Endothelial cell (in vitro differentiated cells): ENCODE measurements at places on chromosomes 6 and 20.
A peak's percentile ranks its signal among the peaks of the same experiment; 100 is the strongest.

- DNase-seq: peak; percentile 40
Observed at GRCh38 chr20:48846516-48847492, 19.0 kb upstream of the PREX1 start.

- no peak for DNase-seq
Observed at GRCh38 chr20:57387945-57388371, 3.2 kb upstream of the RBM38 start.

GRCh38 chr20:32397567-32398084 is 39.5 kb downstream of the ASXL1 start:
- DNase-seq: no peak

DNA sequence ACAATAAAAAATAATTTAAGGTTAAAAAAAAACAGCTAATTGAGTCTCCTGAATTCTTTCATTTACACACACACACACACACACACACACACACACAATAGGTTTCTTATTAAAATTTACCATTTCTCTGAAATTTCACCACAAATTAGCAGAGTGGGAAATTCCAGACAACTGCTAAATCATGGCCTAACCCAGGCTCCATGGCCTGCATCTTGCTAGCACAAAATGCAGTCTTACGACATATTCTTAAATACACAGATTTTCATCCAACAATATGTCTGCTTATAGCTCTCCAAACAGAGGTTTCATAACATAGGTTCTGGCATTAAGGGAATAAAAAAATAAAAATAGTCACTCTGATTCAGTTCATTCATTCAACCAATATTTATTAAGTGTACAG is 46.9 kb downstream of the SOD2 start:
- no peak for DNase-seq

GRCh38 chr20:24566656-24567055 is 97.2 kb downstream of the SYNDIG1 start:
- DNase-seq: no peak

DNA sequence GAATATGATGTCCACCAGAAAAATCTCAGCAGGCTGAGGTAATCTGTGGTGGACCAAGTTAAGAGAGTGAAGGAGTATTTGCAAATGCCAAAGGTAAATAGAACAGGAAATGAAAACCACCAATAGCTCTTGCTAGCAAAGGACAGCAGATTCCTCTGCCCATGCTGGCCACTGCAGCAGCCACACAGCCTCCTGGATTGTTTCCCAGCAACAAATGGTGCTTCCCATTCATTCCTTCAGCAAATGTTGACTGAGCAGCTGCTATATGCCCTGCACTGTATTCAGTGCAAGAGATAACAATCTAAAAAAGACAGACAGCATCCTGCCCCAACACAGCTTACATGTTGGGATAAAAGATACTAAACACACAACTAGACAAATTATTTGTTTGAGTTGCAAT is 11.0 kb downstream of the ROS1 start:
- DNase-seq: no peak
